ENCODE measurements at places on chromosomes 6 and 20. TPM values are rescaled to one million over a fixed set of nuclear protein-coding genes. Genes with fewer than 3 reads are reported as not detected.

GRCh38 chr20:45206725-45207124, at the start of gene SEMG1:
Gene SEMG1, plus strand, starts transcription at chr20:45207033. Its CDS starts 21 bp downstream, at chr20:45207054.
- H3K27ac ChIP-seq: no peak within 1 kb of the TSS
- no peaks in the 10 kb centered on the region for H3K27me3 ChIP-seq
- H3K36me3 ChIP-seq: no peaks in the 10 kb centered on the region
- DNase-seq: no peak
- H3K4me1 ChIP-seq: no peaks in the 10 kb centered on the region

- H3K27me3 ChIP-seq: no peaks in the 10 kb centered on the region
- H3K27ac ChIP-seq: no peak overlapping the region
- no peak overlapping the region for H3K4me3 ChIP-seq
Measured at GRCh38 chr6:118659513-118660217, 8.3 kb upstream of the CEP85L start.

DNA sequence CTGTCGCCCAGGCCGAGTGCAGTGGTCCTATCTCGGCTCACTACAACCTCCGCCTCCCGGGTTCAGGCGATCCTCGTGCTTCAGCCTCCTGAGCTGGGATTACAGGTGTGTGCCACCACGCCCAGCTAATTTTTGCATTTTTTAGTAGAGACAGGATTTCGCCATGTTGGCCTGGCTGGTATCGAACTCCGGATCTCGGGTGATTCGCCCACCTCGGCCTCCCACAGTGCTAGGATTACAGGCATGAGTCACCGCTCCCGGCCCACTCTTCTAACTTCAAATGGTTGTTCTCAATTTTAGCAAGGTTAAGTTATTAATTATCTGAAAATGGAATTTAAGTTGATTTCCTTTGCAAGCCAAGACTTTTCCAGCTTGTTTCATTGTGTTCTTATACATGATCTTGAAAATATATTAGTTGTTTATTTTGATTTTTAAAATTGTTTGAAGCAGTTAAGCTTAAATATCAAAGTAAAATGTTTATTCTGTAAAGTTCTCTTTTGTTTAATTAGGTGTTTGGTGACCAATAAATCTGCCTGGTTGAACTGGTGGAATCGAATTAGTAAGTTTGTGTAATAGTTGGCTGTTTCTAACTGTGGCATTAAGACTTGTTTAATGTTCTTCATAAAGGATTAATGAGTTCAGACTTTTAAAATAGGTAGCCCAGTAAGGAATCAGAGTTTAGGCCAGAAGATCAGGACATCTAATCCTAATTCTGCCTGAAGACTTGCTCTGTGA, 2.3 kb downstream of the PM20D2 start:
- H3K4me3 ChIP-seq: no peak overlapping the region
- no peaks in the 10 kb centered on the region for H3K4me1 ChIP-seq
- H3K27ac ChIP-seq: no peak overlapping the region
- no peaks in the 10 kb centered on the region for H3K36me3 ChIP-seq
- H3K27me3 ChIP-seq: no peaks in the 10 kb centered on the region

- DNase-seq: peak; percentile 85
- no peaks in the 10 kb centered on the region for H3K27me3 ChIP-seq
- H3K27ac ChIP-seq: peak overlapping the region; percentile 65
- peaks cover 20% of the 10 kb centered on the region for H3K4me1 ChIP-seq
- no peak overlapping the region for H3K4me3 ChIP-seq
- H3K36me3 ChIP-seq: peaks cover 20% of the 10 kb centered on the region
Measured at GRCh38 chr6:108689272-108690161, 128.8 kb downstream of the FOXO3 start.

DNA sequence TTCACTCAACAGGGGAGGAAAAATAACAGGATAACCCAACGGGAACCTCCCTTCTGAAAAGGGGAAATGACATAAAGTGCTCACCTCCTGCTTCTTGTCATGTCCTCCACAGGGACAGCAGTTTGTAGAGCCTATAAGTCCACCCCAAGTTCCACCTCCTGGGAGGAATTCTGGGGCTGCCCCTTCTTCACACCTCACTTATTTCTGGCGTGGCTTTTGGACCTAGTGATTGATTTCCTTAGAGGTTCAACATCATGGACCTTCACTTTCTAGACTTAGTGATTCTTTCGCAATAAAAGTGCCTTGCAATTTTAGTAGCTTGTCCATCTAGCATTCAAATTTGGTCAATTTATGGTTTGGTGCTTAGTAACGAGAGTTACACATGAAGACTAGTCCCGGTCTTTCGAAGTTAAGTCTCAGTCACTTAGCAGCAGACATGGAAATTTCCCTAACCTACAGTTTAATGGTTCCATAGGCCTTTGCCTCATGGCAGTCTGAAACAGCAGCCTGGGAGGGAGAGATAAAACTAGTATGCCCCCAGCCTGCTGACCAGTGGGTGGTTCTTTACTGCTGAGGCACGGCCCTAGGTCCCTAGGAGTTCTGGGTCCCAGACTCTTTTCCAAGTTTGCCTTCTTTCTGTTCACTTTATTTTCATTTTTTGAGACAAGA, 59.2 kb upstream of the CDKAL1 start:
- no peaks in the 10 kb centered on the region for H3K4me1 ChIP-seq
- H3K27me3 ChIP-seq: no peaks in the 10 kb centered on the region
- no peak overlapping the region for H3K27ac ChIP-seq
- DNase-seq: no peak
- H3K36me3 ChIP-seq: peaks cover under 1% of the 10 kb centered on the region

The DDO gene
- 10.9 TPM for polyA plus RNA-seq

The SULF2 gene
- polyA plus RNA-seq: 26.0 TPM

The ETV7 gene
- 0.06 TPM for polyA plus RNA-seq
